HCT116 (cell line): ENCODE measurements at places on chromosomes 6 and 20.

GRCh38 chr20:37524859-37525708, 2.6 kb downstream of the BLCAP start:
- DNase-seq, result no peak

- DNase-seq, result no peak
Observed at GRCh38 chr6:167396068-167396658, 71.3 kb downstream of the TTLL2 start.

- DNase-seq, result peak; percentile 47
Observed at GRCh38 chr20:9241232-9241692, 172.4 kb downstream of the PLCB4 start.

- no peak for DNase-seq
Observed at GRCh38 chr6:2450546-2450945, 205.1 kb upstream of the GMDS start.

GRCh38 chr6:31272436-31272835, 544 bp upstream of the HLA-C start:
- DNase-seq, result no peak

- DNase-seq, result no peak
Observed at GRCh38 chr6:122322824-122323223, 76.6 kb upstream of the HSF2 start.

- DNase-seq, result no peak
Observed at GRCh38 chr6:163780994-163781393, 366.5 kb downstream of the QKI start.

GRCh38 chr6:147157930-147158329, 46.3 kb upstream of the STXBP5 start:
- DNase-seq, result no peak

DNA sequence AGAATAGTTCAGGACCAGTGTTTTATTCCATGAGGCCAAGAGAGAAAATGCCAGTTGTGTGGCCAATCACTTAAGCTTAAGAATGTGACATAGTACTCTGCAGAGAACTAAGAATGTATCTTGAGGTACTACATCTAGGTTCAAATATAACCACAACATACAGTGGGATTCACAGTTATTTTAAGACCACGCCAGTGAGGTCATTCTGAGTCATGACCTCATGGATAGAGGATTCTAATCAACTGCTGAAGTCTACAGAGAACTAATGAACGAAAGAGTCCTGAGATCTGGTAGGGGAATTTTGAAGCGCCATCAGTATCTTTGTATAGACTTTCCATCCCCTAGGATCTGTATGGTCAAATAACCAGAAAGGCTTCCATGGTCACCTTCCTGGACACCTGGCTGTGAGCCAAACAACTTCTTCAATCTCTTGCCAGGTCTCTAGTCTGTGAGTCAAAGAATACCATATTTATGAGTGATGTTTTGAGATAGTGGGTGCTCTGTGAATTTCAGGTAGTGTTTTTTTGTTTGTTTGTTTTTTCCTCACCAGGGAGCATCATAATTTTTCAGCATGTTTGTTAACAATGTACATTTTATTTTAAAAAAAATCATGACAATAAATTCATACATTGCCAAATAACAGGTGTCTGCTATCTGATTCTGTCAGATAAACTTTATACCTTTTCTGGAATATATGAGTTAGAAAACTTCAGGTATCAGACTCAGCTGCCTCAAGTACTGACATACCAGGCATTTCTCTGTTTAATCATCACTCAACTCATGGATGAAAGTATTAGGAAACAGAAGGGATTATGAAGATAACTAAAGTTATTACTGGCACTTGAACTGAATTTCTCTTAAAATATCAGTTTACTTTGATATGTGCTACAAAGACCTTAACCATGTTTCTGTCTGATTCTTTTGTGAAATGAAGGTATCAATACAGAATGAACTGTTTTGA, 217.9 kb downstream of the PLCB4 start:
- no peak for DNase-seq

- DNase-seq, result no peak
Observed at GRCh38 chr20:23094213-23094896, 8.2 kb upstream of the CD93 start.

DNA sequence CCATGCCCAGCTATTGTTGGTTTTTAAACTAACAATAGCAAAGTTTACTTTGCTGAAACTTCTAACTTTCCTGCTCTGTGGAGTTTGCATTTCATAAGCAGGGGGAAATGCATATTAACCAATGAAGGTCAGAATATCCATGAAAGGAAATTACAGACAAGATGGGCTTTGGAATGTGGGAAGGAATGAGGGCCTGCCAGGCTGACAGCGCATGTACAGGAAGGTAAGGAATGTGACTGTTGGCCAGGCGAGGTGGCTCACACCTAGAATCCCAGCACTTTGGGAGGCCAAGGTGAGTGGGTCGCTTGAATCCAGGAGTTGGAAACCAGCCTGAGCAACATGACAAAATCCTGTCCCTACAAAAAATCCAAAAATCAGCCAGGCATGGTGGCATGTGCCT, 49.6 kb downstream of the CDK5RAP1 start:
- no peak for DNase-seq

GRCh38 chr20:59222253-59223181, 58.9 kb downstream of the ZNF831 start:
- peak; percentile 33 for DNase-seq

- no peak for DNase-seq
Observed at GRCh38 chr20:50627747-50628146, 63.6 kb downstream of the RIPOR3 start.

DNA sequence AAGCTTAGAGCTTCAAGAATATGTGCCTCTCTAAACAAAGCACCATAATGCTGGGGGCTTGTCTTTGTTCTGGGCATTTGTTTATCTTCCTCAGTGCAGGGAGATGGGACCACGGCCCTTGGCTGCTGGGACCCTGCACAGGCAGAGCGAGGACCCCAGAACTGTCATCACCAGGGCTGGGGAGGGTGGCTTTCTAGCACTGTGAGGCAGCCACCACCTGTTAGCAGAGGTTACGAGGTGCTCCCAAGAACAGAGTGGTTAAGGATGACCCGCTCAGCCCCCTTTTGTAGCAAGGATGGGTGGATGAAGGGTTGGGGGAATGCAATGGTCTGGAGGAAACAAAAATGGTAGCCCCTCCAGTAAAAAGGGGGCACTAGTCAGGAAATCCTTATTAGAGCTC, 34.9 kb downstream of the METTL24 start:
- DNase-seq, result no peak

DNA sequence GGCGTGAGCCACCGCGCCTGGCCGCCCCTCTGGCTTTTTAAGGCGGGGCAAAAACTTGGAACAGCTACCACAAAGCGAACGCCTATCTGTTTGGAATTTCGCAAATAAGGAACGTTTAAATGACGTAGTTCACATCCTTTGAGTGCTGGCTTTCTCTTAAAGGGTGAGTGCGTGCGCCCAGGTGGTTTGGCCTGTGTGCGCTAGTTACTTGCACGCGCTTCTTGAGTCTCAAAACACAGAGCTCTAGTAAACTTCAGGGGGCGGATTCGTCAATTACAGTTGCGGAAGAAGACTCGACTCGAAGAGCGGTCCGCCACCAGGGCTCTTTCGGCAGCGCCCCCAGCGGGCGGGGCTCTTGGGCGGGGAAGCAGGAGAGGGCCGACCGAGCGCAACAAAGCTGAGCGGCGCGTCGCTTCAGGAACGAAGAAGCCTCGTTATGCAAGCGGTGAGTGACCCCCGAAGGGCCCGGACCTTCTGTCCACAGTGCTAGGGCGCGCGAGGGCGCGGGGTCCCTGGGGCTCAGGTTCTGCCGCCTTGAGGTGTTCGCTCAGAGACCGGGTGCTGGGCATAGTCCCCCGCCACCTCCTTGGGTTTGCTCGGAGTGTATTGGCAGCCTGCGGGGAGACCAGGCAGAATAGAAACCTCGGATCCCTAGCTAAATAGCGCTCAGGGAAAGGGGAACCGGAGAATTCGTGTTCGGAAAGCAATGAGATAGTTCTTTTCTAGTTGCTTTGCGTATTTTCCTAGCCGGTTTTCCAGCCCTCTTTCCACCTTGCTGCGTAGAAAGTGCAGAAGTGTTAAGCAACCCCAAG, at the start of gene SYCP2L:
TSS of gene SYCP2L (plus strand) at position 362 of the 812 bp plus-strand sequence. CDS start at position 437, 75 bp downstream.
- peak; percentile 77 for DNase-seq

- no peak for DNase-seq
Observed at GRCh38 chr20:4110885-4111284, 95.5 kb upstream of the RNF24 start.

DNA sequence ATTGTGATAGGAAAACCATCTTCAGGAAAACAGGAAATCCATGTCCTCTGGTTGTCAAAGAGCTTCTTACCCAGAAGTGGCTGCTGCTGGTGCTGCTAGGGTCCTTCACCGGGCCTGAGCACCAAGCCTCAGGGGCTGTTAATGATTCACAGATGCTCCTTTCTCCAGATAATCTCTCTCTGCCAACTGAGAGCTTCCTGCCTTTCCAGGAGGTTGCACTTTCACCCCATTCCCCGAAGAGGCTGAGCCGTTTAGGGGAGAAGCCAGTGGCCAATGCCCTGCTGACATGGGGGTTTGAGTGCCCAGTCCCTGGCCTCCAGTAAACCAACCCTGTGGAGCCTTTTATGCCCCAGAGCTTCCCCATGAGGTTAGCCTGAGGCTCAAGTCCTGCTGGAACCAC, 122.4 kb downstream of the CBLN4 start:
- DNase-seq, result no peak

DNA sequence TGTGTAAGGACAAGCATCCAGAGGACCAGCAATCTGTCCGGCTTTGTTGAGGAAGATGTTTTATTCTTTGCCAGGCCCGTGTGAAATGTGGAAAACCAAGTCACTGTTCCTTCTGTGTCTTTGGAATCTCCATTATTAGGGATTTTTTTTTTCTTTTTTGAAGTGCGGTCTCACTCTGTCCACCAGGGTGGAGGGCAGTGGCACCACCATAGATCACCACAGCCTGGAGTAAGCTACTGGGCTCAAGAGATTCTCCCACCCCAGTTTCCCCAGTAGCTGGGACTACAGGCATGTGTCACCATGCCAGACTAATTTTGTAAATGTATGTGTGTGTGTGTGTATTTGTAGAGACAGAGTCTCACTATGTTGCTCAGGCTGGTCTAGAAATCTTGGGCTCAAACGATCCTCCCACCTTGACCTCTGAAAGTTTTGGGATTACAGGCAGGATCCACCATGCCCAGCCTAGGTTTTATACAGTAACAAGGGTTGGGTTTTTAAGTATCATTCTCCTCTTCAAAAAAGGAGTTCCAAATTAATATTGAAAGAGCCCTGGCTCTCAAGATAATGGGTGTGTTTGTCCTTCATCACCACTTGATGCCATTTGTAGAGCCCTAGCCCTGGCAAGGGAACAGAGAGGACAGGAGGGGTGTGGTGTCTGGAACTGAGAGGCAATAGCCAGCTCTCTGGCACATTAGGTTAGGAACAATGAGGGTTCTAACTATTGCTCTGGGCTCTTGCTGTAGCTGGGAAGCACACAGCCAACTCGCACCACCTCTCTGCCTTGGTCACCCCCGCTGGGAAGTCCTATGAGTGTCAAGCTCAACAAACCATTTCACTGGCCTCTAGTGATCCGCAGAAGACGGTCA, 3.1 kb downstream of the LAMP5 start:
- DNase-seq, result no peak

DNA sequence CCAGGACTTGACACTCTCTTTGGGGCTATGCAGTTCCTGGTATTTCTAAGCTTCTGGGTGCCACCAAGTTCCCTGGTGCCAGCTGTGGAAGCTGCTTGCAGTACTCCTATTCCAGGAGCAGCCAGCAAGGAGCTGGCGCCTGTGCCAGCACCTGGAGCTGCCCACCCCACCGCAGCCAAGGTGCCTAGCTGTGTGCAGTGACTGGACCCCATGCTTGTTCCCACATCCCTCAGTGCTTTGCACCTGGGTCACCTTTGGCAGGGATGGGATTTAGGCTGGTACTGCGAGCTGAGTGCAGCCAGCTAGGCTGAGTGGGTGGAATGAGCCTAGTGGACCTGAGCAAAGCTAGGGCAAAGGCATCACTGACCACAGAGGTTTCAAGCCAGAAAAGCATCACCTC, 1674.9 kb downstream of the HACE1 start:
- DNase-seq, result no peak

- DNase-seq, result no peak
Observed at GRCh38 chr6:56759521-56759920, 116.8 kb upstream of the DST start.

DNA sequence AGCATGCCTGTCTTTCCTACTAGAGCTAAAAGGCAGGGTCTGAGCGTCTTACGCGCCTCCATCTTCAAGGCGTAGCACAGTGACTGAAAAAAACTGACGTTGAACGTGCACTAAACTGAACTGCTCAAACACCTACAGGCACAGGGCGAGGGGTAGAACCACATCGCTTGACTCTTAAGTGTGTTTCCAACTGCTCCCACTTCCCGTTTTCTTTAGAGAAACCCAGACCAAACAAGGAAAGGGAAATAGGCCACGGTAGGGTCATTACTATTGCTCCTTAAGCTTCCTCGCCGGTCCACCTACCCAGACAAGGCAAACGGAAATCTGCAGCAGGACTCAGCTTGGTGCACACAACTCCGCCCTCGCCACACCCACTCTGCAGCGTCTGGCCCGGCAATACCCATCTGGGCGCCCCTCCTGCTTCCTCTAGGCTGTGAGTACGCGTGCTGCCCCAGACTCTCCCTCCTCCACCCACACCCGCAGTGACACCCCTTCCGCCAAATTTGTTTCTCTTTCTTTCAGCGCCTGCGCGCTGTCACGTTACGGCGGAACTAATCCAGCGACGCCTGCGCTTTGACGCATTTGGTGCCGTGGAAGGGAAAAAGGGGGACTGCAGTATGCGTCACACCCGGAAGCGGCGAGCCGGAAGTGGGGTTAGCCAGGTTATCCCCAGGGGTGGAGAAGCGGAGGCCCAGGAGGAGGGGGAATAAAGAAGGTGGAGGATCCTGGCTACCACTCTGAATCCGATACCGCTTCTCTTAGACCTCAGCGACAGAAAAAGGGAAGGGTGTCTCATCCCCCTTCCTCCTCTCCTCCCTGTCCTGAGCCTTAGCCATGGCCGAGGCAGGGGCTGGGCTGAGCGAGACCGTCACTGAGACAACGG, at the start of gene PPP1R11:
TSS of gene PPP1R11 (plus strand) at position 622 of the 883 bp plus-strand sequence. CDS start at position 835, 213 bp downstream.
- DNase-seq, result peak; percentile 99

GRCh38 chr6:167769408-167770190, 57.1 kb upstream of the AFDN start:
- DNase-seq, result no peak

DNA sequence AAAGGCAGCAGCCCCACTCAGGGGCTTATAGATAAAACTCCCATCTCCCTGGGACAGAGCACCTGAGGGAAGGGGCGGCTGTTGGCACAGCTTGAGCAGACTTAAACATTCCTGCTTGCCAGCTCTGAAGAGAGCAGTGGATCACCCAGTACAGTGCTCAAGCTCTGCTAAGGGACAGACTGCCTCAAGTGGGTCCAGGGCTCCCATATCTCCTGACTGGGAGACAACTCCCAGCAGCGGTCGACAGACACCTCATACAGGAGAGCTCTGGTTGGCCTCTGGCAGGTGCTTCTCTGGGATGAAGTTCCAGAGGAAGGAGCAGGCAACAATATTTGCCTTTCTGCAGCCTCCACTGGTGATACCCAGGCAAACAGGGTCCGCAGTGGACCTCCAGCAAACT, 810.1 kb downstream of the EYS start:
- DNase-seq, result no peak

- DNase-seq, result no peak
Observed at GRCh38 chr6:7004581-7005297, 103.0 kb upstream of the RREB1 start.

GRCh38 chr6:35522151-35522550, 9.5 kb upstream of the TULP1 start:
- no peak for DNase-seq

- DNase-seq, result no peak
Observed at GRCh38 chr20:35344354-35344837, 52.2 kb upstream of the FAM83C start.
